ENCODE measurements at places on chromosomes 1 and 21.

GRCh38 chr1:213448360-213448759, 397.3 kb downstream of the RPS6KC1 start:
- DNase-seq: no peak
- H3K4me1 ChIP-seq: no peaks in the 10 kb centered on the region
- H3K27me3 ChIP-seq: no peaks in the 10 kb centered on the region

DNA sequence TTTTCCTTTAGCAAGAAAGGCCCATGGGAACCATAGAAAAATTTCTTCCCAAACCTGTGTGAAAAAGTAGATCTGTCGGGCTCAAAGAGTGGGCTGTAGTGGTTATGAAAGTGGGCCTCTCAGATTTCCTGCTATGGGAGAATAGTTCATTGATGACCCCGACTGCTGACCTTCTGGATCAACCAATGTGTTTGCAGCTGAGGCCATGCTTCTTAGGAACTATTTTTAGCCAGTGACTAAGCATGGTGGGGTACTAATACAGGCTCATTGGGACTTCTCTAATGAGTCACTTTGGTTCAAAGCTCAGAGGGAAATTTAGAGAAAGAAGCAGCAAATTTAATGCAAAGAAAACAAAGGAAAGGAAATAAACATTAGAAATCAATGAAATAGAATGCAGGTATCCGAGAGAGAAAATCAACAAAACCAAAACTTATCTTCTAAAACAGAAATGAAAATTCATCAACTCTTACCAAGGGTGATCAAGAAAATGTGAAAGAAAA, 12.6 kb upstream of the PSMA5 start:
- H3K4me3 ChIP-seq: no peak overlapping the region
- H3K4me1 ChIP-seq: no peaks in the 10 kb centered on the region
- H3K27me3 ChIP-seq: peaks cover 6% of the 10 kb centered on the region
- H3K36me3 ChIP-seq: no peaks in the 10 kb centered on the region
- no peak overlapping the region for H3K27ac ChIP-seq
- DNase-seq: no peak

DNA sequence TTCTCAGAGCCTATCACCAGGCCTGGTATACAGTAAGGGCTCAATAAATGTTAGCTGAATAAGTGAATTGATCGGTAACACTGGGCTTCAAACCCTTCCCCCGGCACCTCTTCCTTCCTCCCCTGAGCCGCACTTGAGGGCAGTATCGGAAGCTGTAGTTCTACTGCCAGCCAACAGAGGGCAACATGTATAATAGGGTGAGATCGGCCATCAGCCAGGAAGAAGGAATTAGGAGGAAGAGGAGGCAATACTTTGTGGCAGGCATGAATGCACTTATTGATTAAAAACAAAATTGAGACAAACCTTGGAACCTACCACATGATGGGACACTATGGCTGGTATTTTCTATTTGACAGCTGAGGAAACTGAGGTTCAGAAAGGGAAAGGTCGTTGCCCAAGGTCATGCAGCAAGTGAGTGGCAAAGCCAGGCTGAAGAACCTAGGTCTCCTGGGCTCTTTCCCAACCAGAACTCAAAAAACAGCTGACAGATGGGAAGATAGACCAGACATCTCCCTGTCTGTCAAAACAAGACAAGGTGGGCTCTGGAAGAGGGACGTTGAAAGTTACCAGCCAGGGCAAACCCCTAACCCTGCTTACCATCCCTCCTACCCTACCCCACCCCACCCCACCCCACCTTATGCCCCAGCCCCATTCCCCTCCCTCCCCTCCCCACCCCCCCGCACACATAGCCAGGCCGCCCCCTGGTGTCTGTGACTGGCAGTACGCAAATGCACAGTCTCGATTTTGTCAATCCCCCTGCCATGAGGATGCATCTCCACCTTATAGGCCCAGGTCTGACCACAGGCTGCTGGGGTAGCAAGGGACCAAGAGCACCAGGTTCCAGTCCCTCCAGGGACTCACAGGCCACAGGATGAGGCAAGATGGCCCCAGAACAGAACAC, 107.3 kb upstream of the RUNX3 start:
- H3K27me3 ChIP-seq: no peaks in the 10 kb centered on the region
- H3K27ac ChIP-seq: peak overlapping the region; percentile 48
- peaks cover 40% of the 10 kb centered on the region for H3K4me1 ChIP-seq
- peaks cover 15% of the 10 kb centered on the region for H3K36me3 ChIP-seq

DNA sequence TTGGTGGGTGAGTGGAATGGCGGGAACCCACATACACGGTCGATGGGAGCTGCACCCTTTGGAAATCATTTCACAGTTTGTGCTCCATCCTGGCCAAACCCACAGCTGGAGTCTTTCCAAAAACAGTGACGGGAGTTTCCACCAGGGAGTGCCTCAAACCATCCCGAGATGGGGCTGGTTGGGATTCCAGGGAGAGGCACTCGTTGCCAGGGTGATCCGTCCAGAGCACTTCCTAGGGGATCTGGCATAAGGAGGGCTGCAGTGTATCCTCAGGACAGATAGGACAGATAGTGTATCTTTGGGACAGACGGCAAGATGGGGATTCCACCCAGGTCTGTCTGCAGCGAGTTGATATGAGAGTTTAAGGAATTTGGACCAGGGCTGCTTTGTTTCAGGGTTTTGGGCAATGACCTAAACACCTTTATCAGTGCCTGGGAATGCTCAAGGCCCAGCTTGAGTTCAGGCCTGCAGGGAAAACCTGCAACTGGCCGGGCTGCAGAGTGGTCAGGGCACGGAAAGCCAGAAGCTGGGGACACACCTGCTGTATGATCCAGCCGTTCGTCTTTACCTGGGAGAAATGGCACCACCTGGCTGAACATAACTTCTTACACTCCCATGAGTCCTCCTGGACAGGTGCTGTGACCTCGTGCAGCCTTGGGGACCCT, 3.4 kb upstream of the POFUT2 start:
- H3K36me3 ChIP-seq: peaks cover 1% of the 10 kb centered on the region
- H3K4me1 ChIP-seq: peaks cover 19% of the 10 kb centered on the region
- no peak for DNase-seq
- H3K27ac ChIP-seq: no peak overlapping the region
- peaks cover 4% of the 10 kb centered on the region for H3K27me3 ChIP-seq
- H3K4me3 ChIP-seq: no peak overlapping the region

DNA sequence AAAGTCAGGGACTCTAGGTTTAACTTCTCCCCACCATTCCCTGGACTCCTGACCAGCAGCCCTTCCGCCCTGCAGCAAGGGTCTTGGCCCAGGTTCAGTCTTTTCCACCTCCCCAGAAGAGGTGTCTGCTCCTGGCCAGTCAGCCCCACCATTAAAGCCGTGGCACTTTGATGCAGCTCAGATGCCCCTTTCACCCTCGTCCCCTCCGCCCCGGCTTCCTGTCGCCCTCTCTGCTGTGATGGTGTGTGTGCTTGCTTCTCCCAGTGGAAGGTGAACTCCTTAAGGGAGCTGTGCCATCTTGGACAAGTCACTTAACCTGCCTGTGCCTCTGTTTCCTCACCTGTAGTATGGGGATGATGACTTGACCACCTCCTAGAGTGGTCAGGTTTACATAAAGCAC, 17.8 kb upstream of the TTC4 start:
- no peak for DNase-seq
- no peak overlapping the region for H3K27ac ChIP-seq
- no peaks in the 10 kb centered on the region for H3K36me3 ChIP-seq
- H3K27me3 ChIP-seq: peaks cover 2% of the 10 kb centered on the region

GRCh38 chr1:14514739-14515138, 83.7 kb upstream of the KAZN start:
- peaks cover 3% of the 10 kb centered on the region for H3K4me1 ChIP-seq
- no peaks in the 10 kb centered on the region for H3K36me3 ChIP-seq
- no peak overlapping the region for H3K27ac ChIP-seq
- DNase-seq: no peak
- H3K27me3 ChIP-seq: peaks cover 7% of the 10 kb centered on the region

- no peak overlapping the region for H3K27ac ChIP-seq
- H3K36me3 ChIP-seq: peaks cover 3% of the 10 kb centered on the region
- peaks cover 7% of the 10 kb centered on the region for H3K27me3 ChIP-seq
- H3K4me1 ChIP-seq: no peaks in the 10 kb centered on the region
- H3K4me3 ChIP-seq: no peak overlapping the region
These were observed 237.9 kb downstream of the FOXD2 start for GRCh38 chr1:47675721-47676120.

- peaks cover 25% of the 10 kb centered on the region for H3K27me3 ChIP-seq
- DNase-seq: no peak
- H3K4me3 ChIP-seq: no peak overlapping the region
- H3K4me1 ChIP-seq: no peaks in the 10 kb centered on the region
- no peak overlapping the region for H3K27ac ChIP-seq
These were observed 34.9 kb downstream of the AADACL4 start for GRCh38 chr1:12678820-12679219.

- no peaks in the 10 kb centered on the region for H3K36me3 ChIP-seq
- H3K27ac ChIP-seq: no peak overlapping the region
- H3K4me3 ChIP-seq: no peak overlapping the region
- no peaks in the 10 kb centered on the region for H3K27me3 ChIP-seq
- DNase-seq: no peak
These were observed 241.6 kb upstream of the C1orf105 start for GRCh38 chr1:172178886-172179285.

- no peaks in the 10 kb centered on the region for H3K27me3 ChIP-seq
- H3K27ac ChIP-seq: peak overlapping the region; percentile 13
- H3K36me3 ChIP-seq: peaks cover 12% of the 10 kb centered on the region
These were observed 5.5 kb downstream of the STK40 start for GRCh38 chr1:36380143-36380619.

GRCh38 chr1:207002724-207003146, 29.8 kb downstream of the C1orf116 start:
- H3K36me3 ChIP-seq: no peaks in the 10 kb centered on the region
- H3K27ac ChIP-seq: no peak overlapping the region
- no peak for DNase-seq
- no peaks in the 10 kb centered on the region for H3K4me1 ChIP-seq
- H3K4me3 ChIP-seq: no peak overlapping the region

Measured in activated naive CD8-positive, alpha-beta T cell treated with anti-CD3 and anti-CD28 coated beads, Interleukin-2, amount 50 U/mL, for 24 hours (primary cell).